ENCODE measurements at places on chromosomes 16 and 17. TPM values are rescaled to one million over a fixed set of nuclear protein-coding genes. Genes with fewer than 3 reads are reported as not detected.

DNA sequence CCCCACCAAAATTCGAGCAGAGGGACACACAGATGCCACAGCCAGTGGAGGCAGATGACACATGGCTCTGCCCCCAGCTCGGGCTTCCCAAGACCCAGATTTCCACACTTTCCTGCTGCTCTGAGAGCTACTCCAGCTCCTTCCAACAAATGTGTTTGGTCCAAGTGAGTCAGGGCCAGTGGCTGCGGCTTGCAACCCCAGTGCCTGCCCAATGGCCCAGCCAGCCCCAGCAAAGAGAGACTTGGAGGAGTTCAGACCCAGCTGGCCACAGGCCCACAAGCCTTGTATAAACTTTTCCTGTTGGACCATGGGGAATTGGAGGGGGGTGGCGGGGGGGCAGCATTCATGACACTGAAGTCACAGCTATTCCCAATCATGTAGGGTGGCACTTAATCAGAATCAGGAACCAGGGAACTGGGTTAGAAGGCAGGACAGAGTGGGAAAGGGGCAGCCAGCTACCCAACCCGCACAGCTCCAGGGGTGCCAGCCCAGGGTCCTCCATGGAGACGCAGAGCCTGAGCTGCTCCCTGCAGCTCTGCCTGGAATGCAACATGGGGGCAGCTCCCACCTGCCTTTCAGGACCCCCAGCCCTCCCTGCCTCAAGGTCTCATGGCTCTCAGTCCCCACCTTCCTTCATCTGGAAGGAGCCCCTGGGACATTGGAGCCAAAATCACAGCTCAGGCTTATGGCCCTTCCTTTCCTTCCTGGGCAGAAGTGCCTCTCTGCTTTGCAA, 17.5 kb upstream of the C16orf78 start:
- no peak overlapping the region for H3K27ac ChIP-seq
- H3K4me3 ChIP-seq, result no peak overlapping the region
- H3K36me3 ChIP-seq, result no peaks in the 10 kb centered on the region
- DNase-seq, result no peak

DNA sequence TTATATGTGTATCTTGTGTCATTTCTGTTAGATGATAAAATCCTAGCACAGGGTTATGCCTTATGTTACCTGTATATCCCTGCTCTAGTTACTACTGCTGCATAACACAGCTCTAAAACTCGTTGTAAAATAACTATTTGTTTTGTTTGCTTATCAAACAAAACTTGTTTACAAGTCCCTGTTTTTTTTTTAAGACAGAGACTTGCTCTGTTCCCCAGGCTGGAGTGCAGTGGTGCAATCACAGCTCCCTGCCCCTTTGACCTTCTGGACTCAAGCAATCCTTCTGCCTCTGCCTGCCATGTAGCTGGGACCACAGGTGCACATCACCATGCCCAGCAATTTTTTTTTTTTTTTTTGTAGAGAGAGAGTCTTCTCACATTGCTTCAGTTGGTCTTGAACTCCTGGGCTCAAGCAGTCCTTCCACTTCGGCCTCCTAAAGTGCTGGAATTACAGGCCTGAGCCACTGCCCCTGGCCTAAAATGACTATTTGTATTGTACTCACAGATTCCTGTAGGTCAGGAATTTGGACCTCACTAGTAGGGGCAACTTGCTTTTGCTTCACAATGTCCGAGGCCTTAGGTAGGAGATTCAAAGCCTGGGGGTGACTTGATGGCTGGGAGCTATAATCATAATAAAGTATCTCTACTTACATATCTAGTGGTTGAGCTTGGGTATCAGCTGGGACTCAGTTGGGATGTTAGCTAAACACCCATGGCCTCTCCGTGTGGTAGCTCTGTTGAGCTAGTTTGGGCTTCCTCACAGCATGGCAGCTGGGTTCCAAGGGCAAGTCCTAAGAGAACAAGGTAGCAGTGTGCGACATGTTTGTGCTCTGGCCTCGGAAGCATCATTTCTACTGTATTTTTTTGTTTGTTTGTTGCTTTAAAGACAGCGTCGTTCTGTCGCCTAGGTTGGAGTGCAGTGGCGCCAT, 12.6 kb downstream of the DUSP14 start:
- no peaks in the 10 kb centered on the region for H3K4me1 ChIP-seq
- H3K4me3 ChIP-seq, result no peak overlapping the region
- no peaks in the 10 kb centered on the region for H3K27me3 ChIP-seq
- H3K36me3 ChIP-seq, result no peaks in the 10 kb centered on the region

The FNDC8 gene
- 0.04 TPM for polyA plus RNA-seq

DNA sequence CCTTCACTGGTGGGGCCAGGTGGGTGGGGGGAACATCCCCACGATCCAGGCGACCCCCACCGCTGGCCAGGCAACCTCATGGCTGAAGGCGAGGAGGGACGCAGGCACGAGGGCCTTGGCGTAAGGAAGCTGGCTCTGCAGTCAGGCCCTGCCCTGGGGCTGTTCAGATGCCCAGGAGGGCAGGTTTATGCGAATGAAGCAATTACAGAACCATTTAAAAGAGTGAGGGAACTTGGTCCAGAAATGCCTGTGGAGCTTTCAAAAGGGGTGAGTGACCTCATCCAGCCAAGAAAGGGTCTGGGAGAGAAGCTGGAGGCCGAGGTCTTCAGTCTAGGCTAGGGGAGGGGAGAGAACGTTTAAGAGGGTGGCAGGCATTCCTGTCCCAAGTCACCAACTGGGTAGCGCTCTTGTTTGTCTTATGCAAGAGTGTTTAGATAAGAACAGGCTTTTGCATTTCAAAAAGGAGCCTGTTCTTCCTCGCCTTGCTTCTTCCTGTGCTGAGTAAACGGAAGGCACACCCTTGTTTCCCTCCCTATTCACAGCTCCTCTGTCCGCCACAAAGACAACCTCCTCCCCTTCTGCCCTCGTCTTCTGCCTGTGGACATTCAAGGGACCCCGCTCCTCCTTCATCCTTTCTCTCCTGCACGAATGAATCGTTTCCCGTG, 183.5 kb upstream of the SDK2 start:
- no peaks in the 10 kb centered on the region for H3K36me3 ChIP-seq
- no peak for DNase-seq
- H3K27me3 ChIP-seq, result no peaks in the 10 kb centered on the region
- no peak overlapping the region for H3K4me3 ChIP-seq
- no peaks in the 10 kb centered on the region for H3K4me1 ChIP-seq
- no peak overlapping the region for H3K27ac ChIP-seq

DNA sequence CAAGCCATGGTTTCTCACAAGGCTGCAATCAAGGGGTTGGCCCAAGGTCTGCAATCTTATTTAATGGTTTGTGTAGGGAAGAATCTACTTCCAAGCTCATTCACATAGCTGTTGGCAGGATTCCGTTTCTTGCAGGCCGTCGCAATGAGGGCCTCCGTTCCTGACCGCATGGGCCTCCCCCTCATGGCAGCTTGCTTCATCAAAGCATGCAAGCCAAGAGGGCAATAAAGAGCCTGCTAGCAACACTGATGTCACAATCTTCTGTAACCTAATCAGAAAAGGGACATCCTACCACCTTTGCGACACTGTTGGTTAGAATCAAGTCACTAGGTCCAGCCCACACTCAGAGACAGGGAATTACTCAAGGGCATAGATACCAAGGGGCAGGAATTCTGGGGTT, 95.5 kb downstream of the CCT6B start:
- no peak overlapping the region for H3K4me3 ChIP-seq
- H3K36me3 ChIP-seq, result no peaks in the 10 kb centered on the region
- no peak overlapping the region for H3K27ac ChIP-seq
- no peaks in the 10 kb centered on the region for H3K27me3 ChIP-seq
- DNase-seq, result no peak

- no peak overlapping the region for H3K27ac ChIP-seq
- H3K36me3 ChIP-seq, result no peaks in the 10 kb centered on the region
- H3K27me3 ChIP-seq, result no peaks in the 10 kb centered on the region
- H3K4me1 ChIP-seq, result peaks cover 26% of the 10 kb centered on the region
- H3K4me3 ChIP-seq, result no peak overlapping the region
Observed at GRCh38 chr17:8057691-8058114, 18.8 kb downstream of the ALOX15B start.

DNA sequence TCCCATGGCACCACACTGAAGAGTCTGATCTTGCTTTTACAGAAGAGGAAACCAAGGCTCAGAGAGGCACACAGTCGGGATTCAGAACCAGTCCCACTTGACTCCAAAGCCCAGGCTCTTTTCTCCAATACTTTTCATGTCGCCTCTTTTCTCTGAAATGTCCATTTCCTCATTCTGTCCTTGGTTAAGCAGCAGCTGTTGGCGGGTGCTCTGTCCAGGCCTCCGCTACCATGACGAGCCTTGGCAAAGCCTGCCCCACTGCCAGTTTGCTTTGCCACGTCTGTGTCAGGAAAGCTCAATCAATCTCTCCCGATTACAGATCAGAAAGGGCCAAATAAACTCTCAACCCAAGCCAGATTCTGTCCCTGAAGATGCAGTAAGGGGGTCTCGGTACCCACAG, 9.1 kb upstream of the CEP295NL start:
- DNase-seq, result no peak
- H3K27me3 ChIP-seq, result no peaks in the 10 kb centered on the region
- no peaks in the 10 kb centered on the region for H3K36me3 ChIP-seq
- H3K4me1 ChIP-seq, result peaks cover 9% of the 10 kb centered on the region

The MYLK3 gene
- polyA plus RNA-seq, result 0.25 TPM

The GPRC5B gene
- polyA plus RNA-seq, result 1.4 TPM

The ANKRD40CL gene
- polyA plus RNA-seq, result 60.8 TPM

DNA sequence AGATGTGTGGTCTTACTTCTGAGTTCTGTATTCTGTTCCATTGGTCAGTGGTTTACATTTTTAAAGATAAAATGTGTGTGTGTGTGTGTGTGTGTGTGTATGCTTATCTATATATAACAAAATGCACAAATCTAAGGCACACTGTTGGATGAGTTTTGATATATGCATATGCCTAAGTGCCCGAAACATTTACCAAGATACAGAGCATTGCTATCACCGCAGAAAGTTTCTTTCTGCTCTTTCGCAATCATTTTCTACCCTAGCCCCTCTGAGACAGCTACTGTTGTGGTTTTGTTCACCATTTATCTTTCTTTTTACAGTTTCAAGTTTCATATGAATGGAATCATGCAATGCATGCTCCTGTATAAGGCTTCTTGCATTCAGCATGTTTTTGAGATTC, 97.0 kb downstream of the MRTFB start:
- no peaks in the 10 kb centered on the region for H3K4me1 ChIP-seq
- H3K27me3 ChIP-seq, result no peaks in the 10 kb centered on the region
- no peak overlapping the region for H3K27ac ChIP-seq
- no peak overlapping the region for H3K4me3 ChIP-seq
- H3K36me3 ChIP-seq, result no peaks in the 10 kb centered on the region

- no peaks in the 10 kb centered on the region for H3K36me3 ChIP-seq
- H3K27ac ChIP-seq, result no peak overlapping the region
- no peaks in the 10 kb centered on the region for H3K27me3 ChIP-seq
- no peaks in the 10 kb centered on the region for H3K4me1 ChIP-seq
Observed at GRCh38 chr17:48295362-48296288, 134.4 kb downstream of the SKAP1 start.

The CCL1 gene
- polyA plus RNA-seq, result not detected

GRCh38 chr16:54125751-54126655, 160.6 kb downstream of the IRX3 start:
- no peak overlapping the region for H3K4me3 ChIP-seq
- DNase-seq, result no peak
- H3K36me3 ChIP-seq, result no peaks in the 10 kb centered on the region

The TMC7 gene
- 1.4 TPM for polyA plus RNA-seq

- no peaks in the 10 kb centered on the region for H3K36me3 ChIP-seq
- H3K4me3 ChIP-seq, result no peak overlapping the region
- H3K27me3 ChIP-seq, result no peaks in the 10 kb centered on the region
- no peak for DNase-seq
- no peak overlapping the region for H3K27ac ChIP-seq
Observed at GRCh38 chr16:48503779-48504178, 106.2 kb downstream of the N4BP1 start.

DNA sequence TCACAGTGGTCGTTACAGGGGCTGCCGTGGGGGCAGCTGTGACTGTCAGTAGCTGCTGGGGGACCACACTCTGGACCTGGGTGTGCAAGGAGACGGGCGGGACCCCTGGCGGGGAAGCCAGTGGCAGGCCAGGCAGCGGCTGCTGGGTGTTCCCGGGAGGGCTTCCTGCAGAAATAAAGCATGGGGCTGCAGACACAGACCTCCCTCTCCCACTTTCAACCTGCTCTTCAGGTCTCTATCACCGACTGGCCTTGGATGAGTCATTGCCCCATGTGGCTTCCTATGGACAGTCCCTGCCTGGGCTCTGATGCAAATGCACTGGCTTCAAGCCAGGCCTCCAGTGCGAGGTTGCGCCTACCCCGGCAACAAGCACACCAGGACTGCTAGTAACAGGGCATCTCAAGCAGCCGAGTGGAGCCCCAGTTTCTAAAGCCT, 17.2 kb downstream of the SREBF1 start:
- H3K36me3 ChIP-seq, result peaks cover 23% of the 10 kb centered on the region
- peak; percentile 87 for DNase-seq

DNA sequence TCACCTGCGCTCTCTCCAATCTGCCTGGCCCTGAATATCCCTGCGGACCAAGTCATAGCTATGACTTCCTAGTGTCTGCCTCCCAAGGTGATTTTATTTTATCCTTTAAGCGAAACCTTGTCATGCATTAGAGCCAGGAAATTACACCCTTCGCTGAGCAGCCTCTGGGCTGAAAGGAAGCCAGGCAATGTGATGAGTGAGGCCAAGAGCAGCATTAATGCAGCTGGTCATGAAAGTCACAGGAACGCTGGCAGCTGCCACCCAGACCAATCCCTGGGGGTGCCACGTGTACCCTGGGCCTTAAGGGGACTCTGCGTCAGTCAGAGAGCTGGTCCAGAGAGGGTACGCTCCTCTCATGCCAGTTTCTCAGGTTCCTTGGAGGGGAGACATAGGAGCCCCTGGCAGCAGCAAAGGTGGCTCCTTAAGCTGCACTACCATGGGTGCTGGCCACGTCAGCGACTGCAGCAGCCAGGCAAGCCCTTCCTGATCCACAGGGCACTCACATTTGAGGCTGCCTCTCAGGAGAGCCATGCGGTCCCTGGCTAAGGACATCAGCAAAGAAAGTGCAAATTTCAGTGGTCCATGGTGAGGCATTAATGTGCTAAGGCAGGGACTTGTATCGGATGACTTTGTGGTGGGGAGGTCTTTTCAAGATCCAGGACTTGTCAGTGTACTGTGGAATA, 42.7 kb upstream of the WSCD1 start:
- no peak for DNase-seq
- H3K4me3 ChIP-seq, result no peak overlapping the region
- H3K27me3 ChIP-seq, result peaks cover 3% of the 10 kb centered on the region
- H3K27ac ChIP-seq, result no peak overlapping the region
- no peaks in the 10 kb centered on the region for H3K4me1 ChIP-seq
- H3K36me3 ChIP-seq, result no peaks in the 10 kb centered on the region

DNA sequence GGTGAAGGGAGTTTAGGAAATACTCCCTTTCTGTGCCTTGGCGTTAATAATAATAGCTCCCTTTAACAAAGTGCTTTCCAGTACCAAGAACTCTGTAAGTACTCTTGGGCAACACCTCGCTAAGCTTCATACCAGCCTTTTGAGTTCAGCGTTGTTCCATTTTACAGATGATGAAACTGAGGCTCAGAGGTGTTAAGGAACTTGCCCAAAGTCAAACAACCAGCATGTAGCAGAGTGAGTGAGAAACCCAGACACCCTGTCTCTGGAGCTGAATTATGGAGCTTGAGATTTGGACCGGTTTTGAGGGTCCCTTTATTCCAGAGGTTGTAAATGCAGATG, 607 bp downstream of the KATNIP start:
- H3K4me1 ChIP-seq, result peaks cover 6% of the 10 kb centered on the region
- no peak for DNase-seq
- peak overlapping the region; percentile 99 for H3K4me3 ChIP-seq
- no peaks in the 10 kb centered on the region for H3K27me3 ChIP-seq
- no peaks in the 10 kb centered on the region for H3K36me3 ChIP-seq
